Activated gamma-delta T cell (primary cell): ENCODE measurements at places on chromosomes 3 and 15.

GRCh38 chr3:2156244-2156847, 57.7 kb downstream of the CNTN4 start:
- no peak for DNase-seq

DNA sequence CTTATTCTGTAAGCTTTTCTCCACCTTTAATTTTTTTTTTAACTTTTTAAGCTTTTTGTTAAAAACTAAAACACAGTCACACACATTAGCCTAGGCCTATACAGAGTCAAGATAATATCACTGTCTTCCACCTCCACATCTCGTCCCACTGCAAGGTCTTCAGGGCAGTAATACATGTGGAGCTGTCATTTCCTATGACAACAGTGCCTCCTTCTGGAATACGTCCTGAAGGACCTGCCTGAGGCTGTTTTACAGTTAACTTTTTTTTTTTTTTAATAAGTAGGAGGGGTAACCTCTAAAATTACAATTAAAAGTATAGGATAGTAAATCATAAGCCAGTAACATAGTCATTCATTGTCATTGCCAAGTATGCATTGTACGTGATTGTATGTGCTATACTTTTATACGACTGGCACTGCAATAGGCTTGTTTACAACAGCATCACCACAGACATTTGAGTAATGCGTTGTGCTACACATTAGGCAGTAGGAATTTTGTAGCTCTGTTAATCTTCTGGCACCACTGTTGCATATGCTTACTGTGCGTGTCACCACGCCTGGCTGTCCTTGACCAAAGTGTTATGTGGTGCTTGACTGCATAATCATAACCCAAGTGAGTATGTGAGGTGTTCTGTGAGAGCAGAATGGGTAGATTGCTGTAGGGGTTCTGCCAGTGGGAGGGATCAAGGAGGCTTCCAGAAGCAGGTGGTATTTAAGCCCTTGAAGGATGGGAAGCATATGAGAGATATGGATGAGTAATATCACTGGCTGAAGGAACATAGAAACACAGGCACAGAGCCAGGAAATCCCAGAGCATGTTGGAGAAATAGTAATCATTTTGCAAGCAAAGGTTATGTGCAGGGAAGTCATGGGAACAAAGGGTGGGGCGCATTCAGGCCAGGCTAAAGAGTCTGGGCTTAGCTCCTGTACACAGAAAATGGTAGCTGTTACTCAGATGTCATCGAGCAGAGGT, 18.3 kb downstream of the FBXO22 start:
- DNase-seq, result no peak

GRCh38 chr3:39275052-39275451, 4.8 kb downstream of the CX3CR1 start:
- no peak for DNase-seq

DNA sequence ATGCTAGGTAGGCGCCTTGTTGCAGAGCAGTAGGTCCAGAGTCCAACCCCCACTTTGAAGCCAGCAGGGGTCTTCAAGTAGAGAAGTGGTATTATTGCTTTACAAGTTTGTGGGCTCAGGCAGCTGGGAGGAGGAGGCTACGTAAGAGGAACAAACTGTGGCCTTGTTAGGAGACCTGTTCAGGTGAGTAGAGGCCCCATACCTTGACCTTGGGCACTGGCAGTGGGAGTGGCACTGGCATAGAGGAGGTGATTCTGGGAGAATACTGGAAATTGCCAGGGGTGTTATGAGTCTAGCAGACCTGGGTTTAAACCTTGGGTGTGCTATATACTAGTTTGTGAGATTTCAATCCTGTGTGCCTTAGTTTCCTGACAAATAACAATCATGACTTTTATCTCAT, 34.6 kb upstream of the SCAANT1 start:
- DNase-seq, result no peak

GRCh38 chr15:64847016-64847415, 5.3 kb downstream of the PLEKHO2 start:
- DNase-seq, result no peak

DNA sequence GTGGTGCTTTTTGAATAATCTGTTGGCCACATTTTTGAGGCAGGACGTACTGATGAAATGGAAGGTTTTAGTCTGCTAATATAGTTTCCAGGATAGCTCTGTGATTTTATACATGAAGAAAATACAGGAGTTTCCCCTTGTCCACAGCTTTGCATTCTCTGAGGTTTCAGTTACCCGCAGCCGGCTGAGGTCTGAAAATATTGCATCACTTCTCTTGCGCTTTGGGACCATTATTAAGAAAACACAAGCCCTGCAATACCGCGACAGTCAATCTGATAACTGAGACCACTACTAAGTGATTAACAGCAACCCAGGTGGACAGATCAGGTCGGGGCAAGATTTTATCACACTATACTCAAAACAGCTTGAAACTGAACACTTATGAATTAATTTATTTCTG, 33.0 kb downstream of the BLM start:
- no peak for DNase-seq

DNA sequence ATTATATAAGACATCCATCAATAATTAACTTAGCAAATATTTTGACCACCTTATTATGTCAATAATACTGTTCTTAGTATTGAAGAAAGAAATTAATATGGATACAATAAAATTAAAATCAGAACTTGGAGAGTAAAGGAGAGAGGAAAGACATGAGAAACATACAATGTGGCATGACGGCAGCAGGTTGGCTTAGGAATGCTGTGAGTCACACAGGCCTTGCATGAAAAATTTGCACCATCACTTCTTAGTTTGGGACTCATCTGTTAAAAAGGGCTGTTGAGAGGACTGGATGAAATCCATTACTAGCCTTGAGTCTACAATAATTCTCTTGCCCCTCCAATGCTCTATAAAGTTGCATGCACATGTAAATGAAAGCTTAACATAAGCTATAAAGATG, 880.8 kb downstream of the ROBO1 start:
- no peak for DNase-seq

- no peak for DNase-seq
Measured at GRCh38 chr3:127835993-127836882, 13.9 kb upstream of the MGLL start.

- DNase-seq, result no peak
Measured at GRCh38 chr3:81592101-81592500, 169.3 kb downstream of the GBE1 start.

GRCh38 chr15:100093211-100094126, 248.3 kb downstream of the ADAMTS17 start:
- DNase-seq, result no peak

- DNase-seq, result no peak
Measured at GRCh38 chr3:10983219-10983916, 9.2 kb upstream of the SLC6A1 start.

DNA sequence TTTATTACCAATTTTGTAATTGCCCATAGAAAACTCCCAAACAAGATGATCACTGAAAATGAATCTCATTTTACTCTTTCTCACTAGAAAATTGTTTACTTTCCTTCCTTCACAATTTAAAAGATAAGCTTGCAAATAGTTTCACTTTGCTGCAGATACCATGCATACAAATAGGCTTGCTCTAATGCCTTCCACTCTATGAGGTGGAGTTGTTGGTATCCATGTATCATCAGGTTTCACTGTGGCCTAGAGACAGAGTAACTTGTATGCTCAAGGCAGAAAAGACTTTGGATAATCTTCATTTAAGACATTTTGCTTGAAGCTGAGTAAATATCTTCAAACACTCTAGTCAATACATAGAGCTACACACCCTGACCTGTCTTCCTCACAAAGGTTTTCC, 60.8 kb downstream of the RYK start:
- DNase-seq, result no peak

GRCh38 chr15:56244038-56244810, 545 bp upstream of the RFX7 start:
- DNase-seq, result no peak

DNA sequence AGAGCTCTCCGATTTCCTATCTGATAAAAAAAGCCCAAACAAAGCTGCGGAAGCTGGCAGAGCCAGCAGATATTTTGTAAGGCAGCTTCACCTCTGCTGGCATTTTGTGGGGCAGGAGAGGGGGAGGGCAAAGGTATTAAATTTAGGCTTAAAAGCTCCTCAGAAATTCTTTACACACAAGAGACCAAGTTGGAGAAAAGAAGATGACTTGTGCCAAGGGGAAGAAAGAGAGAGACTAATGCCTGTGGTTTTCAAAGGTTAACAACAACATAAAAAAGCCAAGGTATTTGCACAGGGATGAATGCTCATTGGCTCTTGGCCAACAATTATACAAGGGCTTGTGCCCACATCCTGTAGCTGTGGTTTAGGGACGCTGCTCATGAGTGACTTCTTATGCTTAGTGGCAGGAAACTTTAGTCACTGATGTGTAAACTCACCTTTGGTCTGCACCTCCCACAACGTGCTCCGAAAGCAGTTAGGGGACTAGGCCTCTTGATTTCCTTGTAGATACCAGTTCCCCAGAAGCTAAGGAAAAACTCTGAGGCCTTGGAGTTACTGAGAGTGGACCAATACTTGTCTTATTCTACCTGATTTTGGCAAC, 152.9 kb downstream of the TPRG1 start:
- DNase-seq, result no peak

DNA sequence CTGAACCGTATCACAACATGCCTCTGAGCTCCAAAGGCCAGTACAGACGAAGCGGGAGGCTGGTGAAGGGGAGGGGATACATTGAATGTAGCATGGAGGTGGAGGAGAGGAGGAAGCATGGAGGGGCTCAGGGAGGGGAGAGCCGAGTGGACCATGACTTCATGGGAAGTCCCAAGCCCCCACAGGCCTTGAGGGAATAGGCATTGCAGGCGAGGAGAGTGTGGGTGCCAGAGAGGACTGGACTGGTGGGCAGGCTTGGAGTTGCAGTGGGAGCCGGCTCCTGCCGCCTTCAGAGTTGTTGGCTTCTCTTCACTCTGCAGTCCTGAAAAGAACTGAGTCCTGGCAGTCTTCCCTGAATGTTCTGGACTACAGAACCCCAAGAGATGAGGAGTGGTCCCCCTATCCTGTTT, 3.3 kb upstream of the RNU6-1 start:
- DNase-seq, result no peak

GRCh38 chr15:57565311-57565710, 26.4 kb upstream of the MYZAP start:
- DNase-seq, result no peak
